ENCODE measurements at places on chromosomes 12 and 14. TPM values are rescaled to one million over a fixed set of nuclear protein-coding genes. Genes with fewer than 3 reads are reported as not detected.

CAPZA3 gene
- total RNA-seq: not detected

LHX5 gene
- not detected for total RNA-seq

OR6C74 gene
- not detected for total RNA-seq

KLRK1 gene
- total RNA-seq: 0.93 TPM

RILPL2 gene
- 8.9 TPM for total RNA-seq

RBM19 gene
- 31.5 TPM for total RNA-seq

GRCh38 chr12:5204271-5204670, 160.6 kb downstream of the KCNA5 start:
- no peak for DNase-seq

- no peak for DNase-seq
These were observed 90.8 kb downstream of the LIN7A start for GRCh38 chr12:80846952-80847351.

- no peak for DNase-seq
These were observed 35.4 kb downstream of the DMAC2L start for GRCh38 chr14:50347521-50347920.

DNA sequence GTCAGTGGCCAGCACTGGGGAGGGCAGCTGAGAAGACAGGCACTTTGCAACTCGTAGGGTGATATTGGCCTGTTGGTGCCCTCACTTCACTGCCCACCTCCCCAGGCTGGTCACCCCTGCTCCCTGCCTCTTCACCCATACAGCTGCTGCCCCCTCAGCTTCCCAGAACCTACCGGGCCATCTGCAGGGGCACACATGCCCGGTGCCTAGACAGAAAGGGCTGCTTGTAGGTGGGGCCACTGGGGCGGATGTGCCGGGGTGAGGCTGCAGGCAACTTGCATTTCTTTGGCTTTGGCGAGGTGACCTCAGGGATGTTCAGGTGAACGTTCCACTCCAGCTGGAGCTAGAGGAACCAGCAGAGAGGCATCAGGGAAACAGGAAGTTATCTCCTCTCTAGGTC, 17.2 kb downstream of the FAM186B start:
- DNase-seq: no peak

- DNase-seq: peak; percentile 8
These were observed 286.3 kb downstream of the DPF3 start for GRCh38 chr14:72607386-72608130.

DNA sequence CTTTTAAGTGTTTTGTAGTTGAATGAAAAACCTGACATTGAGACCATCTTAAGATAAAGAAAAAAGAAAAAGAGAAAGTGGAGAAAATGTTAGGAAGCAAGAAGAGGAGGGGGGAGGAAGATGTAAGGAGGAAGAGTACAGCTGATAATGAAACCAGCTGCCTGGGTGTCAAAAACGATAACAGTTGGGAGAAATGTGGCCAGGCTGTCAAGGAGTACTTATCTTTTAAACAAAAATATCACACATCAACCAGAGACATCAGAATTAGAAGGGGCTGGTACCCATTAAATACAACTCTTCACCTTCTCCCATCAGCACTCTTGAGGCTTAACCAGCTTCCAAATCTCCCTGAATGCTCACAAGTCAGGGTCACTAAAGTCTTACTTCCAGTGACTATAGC, 4.5 kb downstream of the SLC11A2 start:
- DNase-seq: no peak

DNA sequence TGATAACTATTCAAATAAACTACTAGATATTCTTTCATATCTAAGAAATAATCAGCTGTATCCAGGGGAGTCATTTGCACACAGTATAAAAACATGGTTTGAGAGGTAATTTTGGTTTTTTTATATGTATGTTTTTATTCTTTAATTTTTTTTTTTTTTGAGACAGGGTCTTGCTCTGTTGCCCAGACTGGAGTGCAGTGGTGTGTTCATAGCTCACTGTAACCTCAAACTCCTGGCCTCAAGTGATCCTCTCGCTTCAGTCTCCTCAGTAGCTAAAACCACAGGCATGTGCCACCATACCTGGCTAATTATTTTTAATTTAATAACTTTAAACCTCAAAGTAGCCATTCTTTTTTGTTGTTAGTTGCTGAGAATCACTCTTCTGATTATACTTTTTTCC, 1.8 kb downstream of the PRORP start:
- no peak for DNase-seq

DNA sequence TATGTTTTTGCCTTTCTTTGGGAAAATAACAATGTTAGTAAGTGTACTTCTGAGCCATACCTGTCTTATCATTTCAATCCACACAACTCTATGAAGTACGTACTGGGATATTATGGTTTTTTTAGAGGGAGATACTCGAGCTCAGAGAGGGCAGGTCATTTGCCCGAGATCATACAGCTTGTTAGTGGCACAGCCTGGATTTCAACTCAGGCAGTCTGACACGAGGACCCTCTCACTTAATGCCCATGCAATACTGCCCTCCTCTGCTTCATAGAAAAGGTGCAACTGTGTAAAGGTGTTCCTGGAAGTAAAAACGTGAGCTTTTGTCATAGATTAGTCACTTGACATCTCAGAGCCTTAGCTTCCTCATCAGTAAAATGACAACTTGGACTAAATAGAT, 128.0 kb downstream of the NDUFA12 start:
- DNase-seq: no peak

DNA sequence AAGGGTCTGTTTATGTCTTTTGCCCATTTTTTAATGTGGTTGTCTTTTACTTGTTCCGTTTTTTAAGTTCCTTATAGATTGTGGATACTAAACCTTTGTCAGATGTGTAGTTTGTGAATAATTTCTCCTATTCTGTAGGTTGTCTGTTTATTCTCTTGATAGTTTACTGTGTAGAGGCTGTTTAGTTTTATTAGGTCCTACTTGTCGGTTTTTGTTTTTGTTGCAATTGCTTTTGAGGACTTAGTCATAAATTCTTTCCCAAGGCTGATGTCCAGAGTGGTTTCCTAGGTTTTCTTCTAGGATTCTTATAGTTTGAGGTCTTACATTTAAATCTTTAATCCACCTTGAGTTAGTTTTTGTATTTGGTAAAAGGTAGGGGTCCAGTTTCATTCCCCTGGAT, 33.9 kb downstream of the SLC39A9 start:
- no peak for DNase-seq
